ENCODE measurements at places on chromosomes 1 and 21.

DNA sequence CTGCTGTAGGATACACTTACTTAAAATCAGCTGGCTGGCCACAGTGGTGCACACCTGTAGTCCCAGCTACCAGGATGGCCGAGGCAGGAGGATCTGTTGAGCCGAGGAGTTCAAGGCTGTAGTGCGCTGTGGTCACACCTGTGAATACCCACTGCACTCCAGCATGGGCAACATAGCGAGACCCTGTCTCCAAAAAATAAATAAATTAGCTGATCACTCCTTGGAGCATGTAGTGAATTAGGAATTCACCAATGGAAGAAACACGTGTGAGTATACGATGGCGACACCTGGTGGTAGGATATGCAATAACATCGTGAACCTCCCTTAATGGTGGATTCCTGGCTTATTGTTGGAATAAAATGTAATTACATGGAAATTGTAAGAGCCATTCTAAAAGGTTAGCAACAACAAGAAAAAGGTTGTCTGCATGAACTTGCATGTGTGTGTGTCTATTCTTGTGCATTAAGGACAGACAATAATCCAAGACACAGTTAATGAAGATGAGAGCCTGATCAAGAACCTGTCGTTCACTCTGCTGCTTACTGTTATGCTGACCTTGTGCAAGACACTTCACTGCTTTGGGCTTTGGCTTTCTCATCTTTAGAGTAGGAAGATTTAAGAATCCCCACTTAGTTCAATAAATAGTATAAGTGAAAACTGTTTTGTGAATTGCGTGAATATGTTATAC is 38.6 kb upstream of the COX20 start:
- peak; percentile 30 for DNase-seq

DNA sequence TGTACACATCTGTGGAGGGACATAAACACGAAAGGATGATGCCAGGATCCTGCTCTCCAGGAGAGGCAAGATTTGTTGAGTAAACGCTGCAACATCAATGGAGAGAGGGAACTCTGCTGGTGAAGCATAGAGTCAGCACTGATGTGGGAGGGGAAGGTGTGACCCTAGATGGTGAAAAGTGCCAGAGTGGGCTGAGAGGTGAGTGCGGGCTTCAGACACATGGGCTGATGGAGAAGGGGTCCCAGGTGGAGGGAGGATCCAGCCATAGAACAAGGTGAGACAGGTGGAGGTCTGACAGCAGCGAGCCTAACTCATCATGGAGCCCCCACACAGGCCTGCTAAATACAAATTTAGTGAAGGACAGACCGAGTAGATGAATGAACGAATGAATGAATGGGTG is 9.7 kb downstream of the RD3 start:
- no peak for DNase-seq

DNA sequence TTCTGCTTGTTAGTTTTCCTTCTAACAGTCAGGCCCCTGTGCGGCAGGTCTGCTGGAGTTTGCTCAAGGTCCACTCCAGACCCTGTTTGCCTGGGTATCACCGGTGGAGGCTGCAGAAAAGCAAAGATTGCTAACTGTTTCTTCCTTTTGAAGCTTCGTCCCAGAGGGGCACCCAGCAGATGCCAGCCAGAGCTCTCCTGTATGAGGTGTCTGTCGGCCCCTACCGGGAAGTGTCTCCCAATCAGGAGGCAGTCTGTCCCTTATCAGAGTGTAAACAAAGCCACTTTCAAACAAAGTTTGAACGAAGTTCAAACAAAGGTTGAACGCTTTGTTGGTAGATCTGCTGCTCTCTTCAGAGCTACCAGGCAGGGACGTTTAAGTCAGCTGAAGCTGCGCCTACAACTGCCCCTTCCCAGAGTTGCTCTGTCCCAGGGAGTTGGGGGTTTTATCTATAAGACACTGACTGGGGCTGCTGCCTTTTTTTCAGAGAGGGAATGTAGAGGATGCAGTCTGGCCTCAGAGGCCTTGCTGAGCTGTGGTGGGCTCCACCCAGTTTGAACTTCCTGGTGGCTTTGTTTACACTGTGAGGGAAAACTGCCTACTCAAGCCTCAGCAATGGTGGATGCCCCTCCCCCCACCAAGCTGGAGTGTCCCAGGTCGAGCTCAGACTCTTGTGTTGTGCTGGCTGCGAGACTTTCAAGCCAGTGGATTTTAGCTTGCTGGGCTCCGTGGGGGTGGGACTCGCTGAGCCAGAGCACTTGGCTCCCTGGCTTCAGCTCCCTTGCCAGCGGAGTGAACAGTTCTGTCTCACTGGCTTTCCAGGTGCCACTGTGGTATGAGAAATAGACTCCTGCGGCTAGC is 401.8 kb downstream of the SRGAP2C start:
- DNase-seq: peak; percentile 20

DNA sequence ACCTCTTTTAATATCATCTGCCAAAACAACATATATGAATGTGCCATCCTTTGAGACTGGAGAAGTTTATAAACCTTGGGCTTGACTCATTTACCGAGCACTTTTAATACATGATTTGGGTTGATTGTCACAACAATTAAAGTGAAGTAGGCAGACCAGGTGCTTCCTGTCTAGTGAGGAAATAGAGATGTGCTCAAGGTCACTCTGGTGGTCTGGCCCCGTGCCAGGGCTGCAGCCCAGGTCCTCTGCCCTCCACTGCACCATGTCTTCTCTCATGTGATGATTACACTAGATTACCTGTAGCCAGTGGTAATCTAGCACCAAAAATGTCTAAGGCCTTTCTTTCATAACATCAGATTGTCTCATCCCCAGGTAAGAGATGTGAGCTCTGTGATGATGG is 61.8 kb upstream of the LAMC2 start:
- no peak for DNase-seq

DNA sequence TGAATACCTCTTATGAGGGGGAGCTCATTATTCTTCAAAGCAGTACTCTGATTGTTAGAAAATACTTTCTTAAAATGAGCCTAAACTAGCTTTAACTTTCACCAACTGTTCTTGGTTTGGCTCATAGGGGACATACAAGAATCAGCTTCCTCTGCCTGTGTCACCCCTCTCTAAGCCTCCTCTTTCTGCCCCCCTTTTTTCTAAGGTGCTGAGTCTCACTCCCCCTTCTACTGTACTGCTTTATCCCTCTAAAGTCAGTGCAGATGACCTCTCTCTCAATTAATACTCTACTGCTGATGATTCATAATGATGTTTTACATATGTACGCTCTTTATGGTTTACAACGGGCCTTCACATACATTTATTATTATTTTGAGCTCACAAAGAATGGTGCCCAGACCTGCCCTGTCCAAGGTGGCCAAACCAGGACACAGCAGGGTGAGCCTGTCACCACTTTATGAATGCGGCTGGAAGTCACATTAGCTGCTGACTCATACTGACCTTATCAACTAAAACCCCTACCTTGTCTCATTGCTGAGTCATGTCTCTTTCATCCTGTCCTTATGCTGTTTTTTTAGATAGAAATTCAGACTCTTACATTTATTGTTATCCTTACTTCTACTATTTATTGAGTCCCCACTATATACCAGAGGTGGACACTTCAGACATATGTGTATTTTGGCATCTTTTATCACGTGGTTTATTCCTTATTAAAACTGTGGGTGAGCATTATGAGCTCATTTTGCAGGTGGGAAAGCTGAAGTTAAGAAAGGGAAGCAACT is 126.9 kb downstream of the RNF220 start:
- no peak for DNase-seq

DNA sequence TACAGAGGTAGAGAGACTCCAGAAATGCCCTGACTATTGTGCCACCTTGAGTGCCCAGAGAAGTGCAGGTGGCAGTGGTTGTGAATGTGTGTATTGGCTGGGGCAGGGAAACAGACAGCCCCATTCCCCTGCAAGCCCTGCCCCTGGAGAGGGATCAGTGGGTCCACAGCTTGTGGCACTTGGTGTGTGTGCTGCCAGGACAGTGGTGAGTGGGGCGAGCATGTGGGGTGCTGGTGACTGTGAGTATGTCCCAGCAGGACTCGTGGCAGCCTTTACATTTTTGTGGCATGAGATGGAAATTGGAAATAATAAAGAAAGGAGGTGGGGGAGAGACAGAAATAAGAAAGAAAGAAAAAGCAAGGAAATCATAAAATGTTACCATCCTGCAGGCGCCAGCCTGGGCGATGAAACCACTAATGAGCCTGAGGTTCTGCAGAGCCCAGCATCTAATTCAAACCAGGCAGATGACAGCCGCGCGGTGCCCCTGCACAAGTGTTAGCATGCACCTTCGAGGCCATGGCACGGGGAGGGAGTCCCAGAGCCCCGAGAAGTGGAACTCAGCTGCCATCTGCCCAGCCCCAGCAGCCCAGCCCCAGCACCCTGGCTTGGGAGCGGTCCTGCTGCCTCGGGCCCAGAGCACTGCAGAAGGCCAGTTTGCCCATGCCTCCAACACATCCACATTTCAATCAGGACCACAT is 49.1 kb upstream of the ZBTB40 start:
- no peak for DNase-seq

GRCh38 chr1:209835782-209836298 is 8.1 kb downstream of the UTP25 start:
- no peak for DNase-seq

DNA sequence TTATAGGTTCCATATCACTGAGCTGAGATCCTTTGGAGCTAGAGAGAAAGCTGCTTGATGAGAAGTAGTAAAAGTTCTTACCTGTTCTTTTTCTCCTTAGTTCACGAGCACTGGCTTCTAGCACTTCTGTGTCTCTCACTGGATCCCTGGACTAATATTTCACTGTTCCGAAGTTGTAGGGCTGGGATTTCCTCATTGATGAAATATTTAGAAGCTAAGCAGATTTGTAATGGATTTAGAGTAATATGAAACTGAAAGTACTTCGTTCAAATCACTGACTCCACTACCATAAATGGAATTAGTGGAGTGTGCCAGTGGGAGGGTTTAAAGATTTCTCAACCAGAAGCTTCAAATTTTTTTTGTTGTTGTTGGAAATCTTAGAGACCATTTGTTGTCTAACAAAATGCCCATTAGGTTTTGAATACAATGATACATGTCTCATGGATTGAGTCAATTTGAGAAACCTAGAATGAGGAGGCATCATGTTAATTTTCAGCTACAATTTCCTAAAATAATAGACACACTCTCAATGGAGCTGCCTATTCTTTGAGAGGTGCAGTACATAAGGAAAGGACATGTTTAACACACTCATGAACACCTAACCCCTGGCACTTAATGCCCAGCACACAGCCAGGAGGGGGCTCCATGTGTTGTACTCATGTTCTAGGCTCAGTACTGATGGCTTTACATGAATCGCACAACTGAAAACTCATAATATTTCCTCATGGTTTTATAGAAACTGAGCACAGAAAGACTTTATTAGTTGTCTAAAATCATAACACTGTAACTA is at the start of gene GBP1:
GBP1 (minus strand) TSS at position 130 of the 790 bp plus-strand sequence. CDS start 1,974 bp downstream, outside the sequence.
- no peak for DNase-seq

DNA sequence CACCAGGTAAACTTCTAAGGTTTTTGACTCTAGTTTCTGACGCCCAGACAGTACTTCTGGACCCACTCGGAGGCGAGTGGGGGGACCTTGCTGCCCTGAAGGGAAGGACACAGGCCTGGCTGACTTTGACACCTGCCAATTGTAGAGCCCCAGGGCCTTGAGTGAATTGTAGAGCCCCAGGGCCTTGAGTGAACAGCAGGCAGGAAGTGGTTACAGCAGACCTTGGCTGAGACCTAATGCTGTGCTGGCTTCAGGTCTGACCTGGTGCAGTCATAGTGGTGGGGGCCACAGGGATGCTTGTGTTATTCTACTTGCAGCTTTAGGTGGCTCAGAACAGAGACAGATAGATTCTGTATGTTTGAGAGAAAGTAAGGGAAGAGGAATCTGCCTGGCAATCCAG is 344.3 kb downstream of the DUSP10 start:
- DNase-seq: no peak

DNA sequence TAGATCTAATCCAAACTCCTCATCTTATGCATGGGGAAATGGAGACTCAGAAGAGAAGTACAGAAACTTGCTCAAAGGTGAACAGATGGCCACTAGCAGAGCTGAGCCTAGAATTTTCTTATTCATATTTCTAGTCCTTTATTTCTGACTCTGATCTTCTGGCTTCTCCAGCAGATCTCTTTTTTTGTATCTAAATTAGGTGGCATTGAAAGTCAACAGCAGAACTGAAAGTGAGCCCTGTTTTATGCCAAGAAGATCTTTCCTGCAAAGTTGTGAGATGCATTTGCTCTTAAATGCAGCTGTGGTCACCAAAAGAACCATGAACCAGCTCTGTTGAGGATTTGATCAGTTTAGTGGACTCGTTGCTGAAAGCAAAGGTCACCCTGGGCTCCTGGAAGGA is 75.5 kb downstream of the KAZN start:
- DNase-seq: no peak

DNA sequence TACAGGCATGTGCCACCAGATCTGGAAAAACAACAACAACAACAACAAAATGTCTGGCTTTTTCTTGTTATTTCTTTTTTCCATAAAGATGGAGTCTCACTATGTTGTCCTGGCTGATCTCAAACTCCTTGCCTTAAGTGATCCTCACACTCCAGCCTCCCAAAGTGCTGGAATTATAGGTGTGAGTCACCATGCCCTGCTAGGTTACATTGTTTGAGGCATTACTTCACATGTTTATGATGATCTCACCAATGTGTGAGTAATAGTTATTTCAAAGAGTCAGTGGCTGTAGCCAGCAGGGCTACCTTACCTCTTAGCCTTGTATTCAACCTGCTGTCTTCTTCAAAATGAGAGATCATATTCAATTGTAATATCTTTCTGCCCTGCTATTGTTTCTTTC is 445.7 kb downstream of the AMY1C start:
- DNase-seq: no peak

- DNase-seq: no peak
These were observed 75.9 kb downstream of the NOS1AP start for GRCh38 chr1:162145280-162145965.

GRCh38 chr1:27864264-27864895 is 8.0 kb upstream of the THEMIS2 start:
- no peak for DNase-seq

GRCh38 chr1:182227864-182228547 is 163.6 kb downstream of the GLUL start:
- DNase-seq: no peak

- no peak for DNase-seq
These were observed 55.1 kb downstream of the ARID4B start for GRCh38 chr1:235272851-235273250.

DNA sequence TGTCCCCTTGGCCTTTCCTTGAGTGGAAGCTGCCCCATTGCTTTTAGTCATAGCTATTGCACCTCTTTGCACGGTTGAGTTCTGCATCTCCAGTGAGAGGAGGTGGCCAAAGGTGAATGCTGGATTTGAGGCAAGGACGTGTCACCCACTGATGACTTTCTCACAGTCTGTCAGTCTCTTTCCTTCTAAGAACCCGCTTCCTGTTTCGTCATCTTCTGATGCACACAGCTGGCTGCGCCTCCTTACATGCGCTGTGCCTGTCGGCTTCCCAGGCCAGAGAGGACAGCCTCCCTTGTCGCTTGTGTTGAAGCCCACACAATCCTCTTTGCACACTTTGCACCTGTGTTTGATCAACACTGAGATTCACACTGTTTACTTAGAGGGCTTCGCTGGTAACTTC is 41.8 kb upstream of the PWP2 start:
- DNase-seq: peak; percentile 75

- no peak for DNase-seq
These were observed 28.7 kb downstream of the PHC2 start for GRCh38 chr1:33402206-33402605.
